Cardiac muscle cell (in vitro differentiated cells and primary cell): ENCODE measurements at places on chromosomes 4 and X. TPM values are rescaled to one million over a fixed set of nuclear protein-coding genes. Genes with fewer than 3 reads are reported as not detected.
A peak's percentile ranks its signal among the peaks of the same experiment; 100 is the strongest.

PNMA6F gene
- total RNA-seq, result not detected in 2 replicates

GAB1 gene
- total RNA-seq, result 35.8 and 63.9 TPM in 2 replicates

CLGN gene
- 9.1 and 15.1 TPM in 2 replicates for total RNA-seq

MAGEC2 gene
- not detected in 2 replicates for total RNA-seq

NMU gene
- total RNA-seq, result 1.3 and 1.7 TPM in 2 replicates

ADH1A gene
- not detected in 2 replicates for total RNA-seq

TRMT2B gene
- 14.5 and 18.7 TPM in 2 replicates for total RNA-seq

XAGE2 gene
- total RNA-seq, result not detected in 2 replicates

YIPF7 gene
- total RNA-seq, result not detected in 2 replicates

OTUD4 gene
- 14.9 and 26.4 TPM in 2 replicates for total RNA-seq

UGT2B17 gene
- total RNA-seq, result not detected in 2 replicates

SLC10A4 gene
- total RNA-seq, result 0.18 and 0.39 TPM in 2 replicates

GATA1 gene
- not detected in 2 replicates for total RNA-seq

PCDH18 gene
- total RNA-seq, result 6.6 and 9.8 TPM in 2 replicates

SLC6A14 gene
- total RNA-seq, result not detected in 2 replicates

FHDC1 gene
- total RNA-seq, result 0.18 and 0.25 TPM in 2 replicates

DNA sequence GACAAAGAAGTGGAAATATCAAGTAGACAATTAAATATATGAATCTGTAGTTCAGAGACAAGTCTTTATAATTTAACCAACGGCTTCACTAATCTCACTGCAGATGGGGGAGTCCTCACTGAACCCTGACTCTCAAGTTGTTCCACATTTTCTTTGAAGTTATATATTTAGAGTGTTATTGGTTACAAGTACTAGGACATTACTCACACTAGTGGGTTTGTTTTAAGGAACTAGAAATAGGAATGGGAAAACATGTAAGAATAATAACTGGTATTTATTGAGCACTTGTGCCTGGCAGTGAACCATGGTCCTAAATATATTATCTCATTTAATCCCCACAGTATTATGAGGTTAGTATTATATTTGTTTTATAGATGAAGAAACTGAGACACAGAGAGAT lies 22.0 kb downstream of the MND1 start:
- DNase-seq, result no peak

- DNase-seq, result no peak
These were observed 72.3 kb downstream of the SLC34A2 start for GRCh38 chr4:25727711-25728493.

GRCh38 chr4:41471126-41472071 lies 66.6 kb upstream of the LIMCH1 start:
- DNase-seq, result no peak

- DNase-seq, result no peak
These were observed 39.5 kb downstream of the LEF1 start for GRCh38 chr4:108129196-108129595.

DNA sequence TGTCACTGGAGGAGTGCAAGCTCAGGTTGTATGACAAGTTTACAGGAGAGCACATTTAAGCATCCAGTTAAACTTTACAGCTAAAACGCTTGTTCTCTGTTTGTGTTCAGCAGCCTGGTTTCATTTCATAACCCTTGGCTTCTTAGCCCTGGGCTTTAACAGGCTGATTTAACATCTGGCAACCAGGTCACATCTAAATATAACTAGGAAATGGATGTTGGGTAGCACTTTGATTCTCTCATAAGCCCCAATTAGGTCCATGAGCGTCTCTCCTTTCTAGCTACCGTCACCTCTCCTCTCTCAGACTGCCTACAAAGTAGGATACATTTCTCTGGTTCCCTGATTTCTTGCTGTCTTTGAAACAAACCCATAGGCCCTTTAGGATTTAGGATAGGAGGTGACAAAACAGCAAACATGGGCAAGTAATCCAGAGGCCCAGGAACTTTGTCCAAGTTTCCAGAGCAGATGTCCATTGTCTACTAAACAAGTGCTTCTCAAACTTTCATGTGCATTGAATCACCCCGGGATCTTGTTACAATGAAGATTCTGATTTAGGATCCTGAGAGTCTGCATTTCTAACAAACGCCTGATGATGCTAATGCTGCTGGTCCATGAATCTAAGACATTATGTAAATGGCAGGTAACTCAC lies 22.5 kb downstream of the OTUD6A start:
- no peak for DNase-seq

GRCh38 chr4:56195025-56195424 lies 192.3 kb downstream of the AASDH start:
- no peak for DNase-seq

DNA sequence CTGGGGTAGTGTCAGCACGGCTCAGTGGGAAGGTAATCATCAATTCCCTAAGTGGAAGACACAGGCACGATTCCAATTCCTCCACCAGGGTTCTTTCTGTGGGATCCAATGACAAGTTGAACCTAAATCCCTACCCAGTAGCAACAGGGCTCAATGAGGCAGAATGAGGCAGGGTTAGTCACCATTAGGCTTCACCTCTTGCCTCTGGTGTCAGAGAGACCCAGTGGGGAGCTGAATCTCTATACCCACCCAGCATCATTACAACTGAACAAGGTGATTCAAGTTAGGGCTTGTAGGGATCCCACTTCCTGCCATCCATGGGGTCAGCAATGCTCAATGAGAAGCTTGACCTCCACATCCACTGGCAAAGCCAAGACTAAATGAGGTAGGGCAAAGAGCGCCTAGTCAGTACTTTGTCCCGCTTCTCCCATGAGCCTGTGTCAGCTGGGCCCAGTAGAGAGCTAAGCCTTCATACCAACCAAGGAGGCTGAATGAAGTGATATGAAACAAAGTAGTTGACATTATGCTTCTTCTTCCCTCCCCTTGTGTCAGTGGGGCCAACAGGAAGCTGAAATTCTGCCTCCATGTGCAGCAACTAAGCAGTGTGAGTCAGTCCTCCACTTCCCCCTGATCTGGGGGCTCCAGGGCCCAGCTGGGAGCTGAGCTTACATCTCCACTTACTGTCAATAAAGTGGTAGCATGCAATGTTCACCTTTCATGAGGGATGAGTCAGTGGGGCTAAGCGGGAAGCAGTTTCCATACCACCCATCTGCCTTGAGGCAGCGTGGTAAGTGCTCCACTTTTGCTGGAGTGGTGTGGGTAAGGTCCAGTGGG lies 36.4 kb upstream of the RBM41 start:
- DNase-seq, result no peak

DNA sequence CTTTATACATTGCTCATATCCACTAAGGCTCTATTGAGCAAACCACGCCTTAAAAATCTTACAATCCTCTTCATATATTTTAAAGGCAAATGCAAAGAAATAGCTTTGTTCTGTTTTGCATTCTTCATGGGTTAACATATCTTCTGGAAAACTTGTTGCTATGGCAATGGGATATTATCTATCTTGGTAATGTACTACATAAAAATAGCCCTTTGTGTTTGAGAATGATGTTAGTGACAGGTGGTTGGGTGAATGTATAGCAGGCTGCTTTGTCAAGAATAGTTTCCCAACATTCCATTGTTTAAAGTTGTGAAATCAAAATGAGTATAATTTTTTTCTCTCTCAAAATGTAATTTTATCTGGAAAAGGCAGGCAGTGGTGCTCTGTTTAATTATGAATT lies 16.8 kb downstream of the REPS2 start:
- peak; percentile 82 for DNase-seq

- DNase-seq, result no peak
These were observed 104.5 kb downstream of the SCD5 start for GRCh38 chr4:82694046-82694445.

DNA sequence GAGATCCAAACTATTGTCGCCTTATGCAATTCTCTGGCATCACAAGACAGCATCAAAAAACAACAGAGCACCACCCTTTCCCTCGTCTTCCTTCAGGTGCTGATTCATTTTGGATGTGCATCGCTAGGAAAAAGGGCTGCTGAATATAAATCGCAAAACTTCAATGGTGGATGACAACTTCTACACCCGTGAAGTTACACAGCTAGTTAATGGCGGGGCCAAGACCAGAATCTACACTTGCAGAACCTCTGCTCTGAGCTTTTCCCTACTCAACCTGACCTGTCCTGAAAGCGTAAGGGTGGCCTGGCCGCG lies 674 bp downstream of the GNPDA2 start:
- no peak for DNase-seq

DNA sequence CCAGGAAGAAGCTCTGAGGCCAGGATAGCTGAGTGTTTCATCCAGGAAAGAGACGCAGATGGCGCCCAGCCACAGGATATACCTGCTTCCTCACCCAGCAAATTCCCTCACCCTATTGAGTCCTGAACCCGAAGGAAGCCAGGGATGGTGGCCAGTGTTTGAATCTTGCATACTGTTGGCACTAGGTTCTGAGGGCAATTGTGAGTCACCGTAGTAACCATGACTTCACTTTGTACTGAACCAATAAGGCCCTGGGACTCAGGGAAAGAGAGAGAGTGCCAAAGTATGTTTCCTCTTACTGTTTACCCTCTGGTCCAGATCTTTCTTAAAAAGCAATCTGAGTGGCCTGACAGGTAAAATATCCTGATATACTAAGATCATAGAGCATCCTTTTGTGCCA lies 25.6 kb upstream of the SMIM10L2A start:
- no peak for DNase-seq

- DNase-seq, result no peak
These were observed 73.2 kb downstream of the ZNF827 start for GRCh38 chr4:145865274-145865941.

DNA sequence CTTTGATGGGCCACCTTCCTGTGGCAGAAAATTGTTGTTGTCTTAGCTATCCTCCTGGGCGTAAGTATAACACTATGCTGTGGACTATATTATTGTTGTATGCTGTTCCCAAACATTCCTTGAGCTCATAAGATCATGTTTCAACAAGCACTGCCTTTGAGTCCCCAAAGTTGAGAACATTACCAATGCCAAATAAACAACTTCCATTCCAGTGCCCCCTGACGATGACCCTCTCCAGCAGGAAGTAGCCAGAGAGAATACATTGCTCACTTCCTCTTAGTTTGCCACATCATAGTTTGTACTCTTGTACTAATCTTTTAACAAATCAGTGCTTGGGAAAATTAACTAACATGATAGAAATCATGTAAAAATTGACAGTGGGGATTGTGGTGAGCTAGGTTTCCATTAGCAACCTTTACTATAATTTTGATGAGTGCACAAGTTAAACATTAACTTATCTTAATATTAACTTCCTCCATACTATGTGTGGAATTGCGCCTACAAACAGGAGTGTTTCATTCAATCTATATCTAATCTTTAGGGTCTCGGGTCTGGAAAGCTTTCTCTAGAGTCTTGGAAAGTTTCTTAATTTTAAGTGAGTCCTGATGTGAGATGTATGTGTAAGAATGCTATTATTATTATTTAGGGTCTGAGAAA lies 20.3 kb upstream of the DHX15 start:
- DNase-seq, result no peak

DNA sequence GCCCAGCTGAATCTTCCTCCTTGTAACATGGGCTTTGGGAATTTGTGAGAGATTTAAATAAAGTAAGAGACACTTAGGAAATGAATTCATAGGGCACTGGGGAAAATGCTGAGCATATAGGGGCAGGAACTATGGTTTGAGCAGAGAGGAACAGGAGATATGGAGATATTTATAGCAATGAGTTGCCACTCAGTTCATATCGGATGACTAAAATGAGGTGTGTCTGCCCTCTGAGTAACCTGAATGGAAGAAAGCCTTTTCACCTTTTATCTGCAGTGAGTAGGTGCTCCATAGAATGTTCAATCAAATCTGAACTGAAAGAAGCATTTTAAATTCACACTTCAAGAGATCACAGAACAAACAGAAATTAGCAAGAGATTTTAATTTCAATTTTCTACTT lies 105.7 kb downstream of the CEP44 start:
- no peak for DNase-seq

GRCh38 chr4:7753271-7753670 lies 186.4 kb downstream of the AFAP1 start:
- DNase-seq, result no peak

GRCh38 chrX:136858007-136858756 lies 22.3 kb downstream of the RBMX start:
- no peak for DNase-seq

GRCh38 chr4:109574931-109575804 lies 15.1 kb downstream of the MCUB start:
- no peak for DNase-seq

DNA sequence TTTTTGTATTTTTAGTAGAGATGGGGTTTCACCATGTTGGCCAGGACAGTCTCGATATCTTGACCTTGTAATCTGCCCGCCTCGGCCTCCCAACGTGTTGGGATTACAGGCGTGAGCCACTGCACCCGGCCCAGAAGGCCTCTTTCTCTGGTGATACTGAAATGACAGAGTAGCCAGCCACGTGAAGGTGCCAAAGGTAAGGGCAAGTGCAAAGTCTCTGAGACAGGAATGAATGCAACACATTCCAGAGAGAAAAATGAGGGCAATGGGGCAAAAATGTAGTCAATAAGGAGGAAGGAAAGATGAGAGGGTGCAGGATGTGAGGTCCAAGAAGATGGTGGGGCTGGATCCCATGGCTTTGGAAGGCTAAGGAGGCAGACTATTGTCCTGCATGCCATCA lies 176.0 kb downstream of the NR3C2 start:
- no peak for DNase-seq

DNA sequence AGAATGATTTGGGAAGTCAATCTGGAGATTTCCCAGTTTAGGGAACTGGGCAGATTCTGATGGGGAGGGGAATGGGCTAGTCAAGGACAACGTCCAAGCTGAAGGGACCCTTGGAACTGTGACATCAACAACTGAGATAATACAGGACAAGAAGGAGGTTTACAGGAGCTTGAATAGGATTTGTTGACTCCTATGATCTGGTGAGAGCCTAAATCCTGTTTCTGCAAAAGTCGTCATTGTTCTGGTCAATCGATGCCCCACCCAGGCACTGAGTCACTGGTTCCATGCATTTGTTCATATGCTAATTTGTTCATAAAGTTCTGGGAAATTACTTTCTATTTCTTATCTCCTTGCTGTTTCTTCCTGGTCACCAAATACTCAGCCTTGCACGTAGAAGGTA lies 15.3 kb upstream of the PDGFRA start:
- peak; percentile 48 for DNase-seq

GRCh38 chr4:165330071-165330470 lies 2.6 kb downstream of the MSMO1 start:
- DNase-seq, result no peak

GRCh38 chr4:13159041-13159620 lies 325.0 kb downstream of the RAB28 start:
- DNase-seq, result no peak

DNA sequence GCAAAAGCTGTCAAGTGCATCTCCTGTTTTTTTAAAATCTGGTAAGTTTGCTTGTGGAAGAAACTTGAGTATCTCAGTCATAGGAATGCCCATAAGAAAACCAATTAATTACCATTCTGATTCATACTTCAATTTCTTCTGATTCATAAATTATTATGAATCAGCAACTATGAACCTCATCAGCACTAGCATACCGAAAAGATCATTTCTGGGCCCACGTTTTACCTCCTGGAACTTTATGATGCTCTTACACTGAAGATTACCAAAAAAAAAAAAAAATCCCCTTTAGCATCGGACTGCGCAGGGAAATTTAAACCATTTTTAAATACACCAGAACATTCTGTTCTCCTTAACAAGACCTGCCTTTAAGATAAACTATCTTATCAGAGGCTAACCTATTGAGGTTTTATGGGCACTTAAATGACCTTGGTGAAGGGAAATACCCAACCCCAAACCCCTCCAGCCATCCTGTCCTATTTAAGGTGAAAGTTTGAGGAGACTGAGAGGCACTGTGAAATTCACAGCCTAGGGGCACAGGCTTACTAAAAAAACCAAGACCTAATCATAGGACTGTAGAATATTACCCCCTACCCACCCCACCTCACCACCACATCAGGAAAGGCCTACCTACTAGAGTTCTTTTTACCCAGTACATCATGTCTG lies 38.2 kb upstream of the ABCG2 start:
- DNase-seq, result no peak
